ENCODE measurements at places on chromosomes 5 and 9.

DNA sequence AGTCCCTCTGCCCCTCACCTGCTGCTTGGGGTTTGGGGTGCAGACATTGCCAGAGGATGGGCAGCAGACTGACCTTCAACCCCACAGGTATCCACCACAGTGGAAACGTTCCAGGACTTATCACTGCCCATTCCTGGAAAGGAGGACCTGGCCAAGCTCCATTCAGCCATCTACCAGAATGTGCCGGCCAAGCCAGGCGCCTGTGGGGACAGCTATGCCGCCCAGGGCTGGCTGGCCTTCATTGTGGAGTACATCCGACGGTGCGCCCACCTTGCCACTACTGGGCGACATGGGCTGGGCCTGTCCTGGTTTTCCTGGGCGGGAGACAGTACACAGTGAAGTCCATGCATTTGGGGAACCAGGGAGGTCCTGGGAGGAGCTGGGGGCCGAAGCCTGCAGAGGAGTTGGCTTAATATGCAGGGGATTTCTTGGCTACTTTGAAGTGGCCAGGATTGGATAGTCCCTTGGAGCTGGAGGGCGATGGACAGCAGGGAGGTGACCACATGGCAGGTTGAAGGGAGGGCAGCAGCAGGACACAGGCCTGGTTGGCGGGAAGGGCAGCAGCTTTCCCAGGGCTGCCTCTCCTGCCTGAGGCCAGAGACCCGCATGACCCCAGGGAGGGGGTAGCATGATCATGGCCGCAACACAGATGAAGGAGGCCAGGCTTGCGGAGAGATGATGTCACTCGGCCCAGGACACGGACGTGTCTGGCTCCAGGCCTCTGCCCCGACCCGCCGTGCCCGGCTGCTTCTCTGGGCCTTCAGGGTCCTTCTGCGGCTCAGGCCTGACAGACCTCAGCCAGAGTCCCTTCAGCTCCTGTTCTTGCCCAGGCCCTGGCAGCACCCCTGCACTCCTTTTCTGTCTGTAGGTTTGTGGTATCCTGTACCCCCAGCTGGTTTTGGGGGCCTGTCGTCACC is 34.6 kb downstream of the USP20 start:
- DNase-seq, result no peak

- no peak for DNase-seq
These were observed 9.7 kb downstream of the SERINC5 start for GRCh38 chr5:80246001-80246758.

- no peak for DNase-seq
These were observed 90.2 kb downstream of the ESM1 start for GRCh38 chr5:54894957-54895815.

GRCh38 chr5:14039576-14039975 is 95.1 kb upstream of the DNAH5 start:
- no peak for DNase-seq

DNA sequence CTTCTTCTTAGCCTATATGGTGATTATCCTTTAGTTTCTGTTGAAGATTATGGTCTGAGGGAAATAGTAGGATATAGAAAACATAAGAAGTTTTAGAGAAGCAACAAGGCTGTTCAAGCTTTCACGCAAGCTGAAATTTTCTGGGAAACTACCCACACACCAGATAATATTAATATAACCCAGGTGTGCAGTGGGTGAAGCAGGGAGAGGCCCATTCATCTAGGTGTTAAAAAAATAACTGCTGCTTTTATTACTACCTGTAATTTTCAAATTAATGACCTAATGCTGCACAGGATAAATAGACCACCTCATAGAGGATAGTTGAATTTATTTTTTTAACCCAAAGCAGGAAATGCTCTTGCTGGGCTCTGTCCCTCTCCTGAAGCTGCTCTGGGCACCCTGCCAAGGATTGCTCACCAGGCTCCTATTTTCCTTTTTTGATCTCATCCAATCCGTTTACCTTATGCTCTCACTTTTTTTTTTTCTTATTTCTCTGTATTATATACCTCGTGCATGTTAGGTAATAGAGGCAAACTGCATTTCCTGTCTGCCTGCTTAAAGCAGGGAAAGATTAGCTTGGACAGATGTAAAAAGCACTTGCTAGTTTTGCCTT is 124.3 kb upstream of the SLC12A2 start:
- DNase-seq, result no peak

DNA sequence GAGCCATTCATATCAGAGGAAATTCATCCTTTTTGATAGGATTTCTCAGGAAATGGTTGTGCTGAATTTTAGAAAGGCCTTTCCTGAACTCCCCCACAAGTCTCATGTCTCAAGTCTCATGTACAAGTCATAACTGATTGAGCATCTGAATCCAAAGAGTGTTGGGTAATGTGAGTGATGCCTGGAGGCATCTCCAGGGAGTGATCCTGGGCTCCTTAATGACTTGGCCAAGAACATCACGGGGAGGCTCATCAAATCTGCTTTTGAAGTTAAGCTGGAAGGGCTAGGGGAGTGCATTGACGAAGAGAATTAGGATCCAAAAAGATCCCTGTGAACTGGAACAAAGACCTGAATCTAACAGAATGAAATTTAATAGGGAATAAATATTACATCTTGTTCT is 79.2 kb downstream of the MAST4 start:
- DNase-seq, result no peak

DNA sequence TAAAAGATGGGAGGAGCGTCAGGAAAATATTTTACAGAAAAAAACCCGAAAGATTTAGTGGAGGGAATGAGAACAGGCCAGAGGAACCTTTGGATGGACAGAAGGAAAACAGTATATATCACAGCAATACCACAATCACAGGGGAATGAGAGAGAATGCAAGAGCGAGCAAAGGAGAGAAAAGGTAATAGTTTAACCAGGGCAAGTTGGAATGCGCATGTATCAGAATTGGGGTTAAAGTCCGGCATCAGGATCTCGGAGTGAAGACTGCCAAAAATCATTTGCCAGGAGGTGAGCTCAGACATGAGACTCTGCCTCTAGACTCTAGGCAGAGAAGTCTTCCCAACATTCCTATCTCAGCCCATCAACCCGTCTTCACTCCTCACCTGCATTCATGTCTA is 36.8 kb downstream of the PCDHGC5 start:
- DNase-seq, result no peak

DNA sequence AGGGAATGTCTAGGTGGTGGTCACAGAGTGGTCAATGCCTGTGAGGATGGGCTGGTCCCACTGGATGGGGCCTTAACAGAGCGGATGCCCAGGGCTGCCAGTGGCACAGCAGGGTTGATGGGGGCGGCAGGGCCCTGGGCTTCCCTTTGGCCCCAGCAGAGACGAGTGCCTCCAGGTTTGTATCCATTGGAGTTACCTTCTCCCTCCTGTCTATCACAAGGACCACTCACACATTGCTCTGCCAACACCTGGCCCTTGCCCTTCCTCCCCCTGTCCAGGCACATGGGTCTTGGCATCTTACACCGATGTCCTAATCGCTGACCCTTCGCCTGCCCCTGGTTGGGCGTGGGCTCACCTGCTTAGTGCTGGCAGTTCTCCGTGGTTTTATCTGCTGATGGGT is 26.2 kb upstream of the IRX4 start:
- DNase-seq, result no peak

DNA sequence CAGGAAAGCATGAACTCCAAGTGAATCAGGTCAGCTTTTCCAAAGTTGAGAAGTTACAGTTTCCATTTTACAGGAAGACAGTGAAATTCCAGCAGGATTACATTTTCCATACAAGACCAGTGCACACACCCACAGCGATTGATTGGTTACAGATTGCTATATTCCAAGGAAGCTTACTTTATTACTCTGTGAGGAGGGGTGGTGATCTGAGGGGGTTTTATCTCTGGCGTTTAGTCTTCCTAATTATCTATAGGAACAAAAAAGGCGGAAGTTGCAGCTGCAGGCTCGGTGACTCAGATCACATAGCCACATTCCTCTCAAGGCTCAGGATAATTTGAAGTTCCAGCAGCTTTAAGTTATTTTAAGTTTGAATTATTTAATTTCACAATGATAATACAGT is 450.4 kb upstream of the NMUR2 start:
- no peak for DNase-seq

DNA sequence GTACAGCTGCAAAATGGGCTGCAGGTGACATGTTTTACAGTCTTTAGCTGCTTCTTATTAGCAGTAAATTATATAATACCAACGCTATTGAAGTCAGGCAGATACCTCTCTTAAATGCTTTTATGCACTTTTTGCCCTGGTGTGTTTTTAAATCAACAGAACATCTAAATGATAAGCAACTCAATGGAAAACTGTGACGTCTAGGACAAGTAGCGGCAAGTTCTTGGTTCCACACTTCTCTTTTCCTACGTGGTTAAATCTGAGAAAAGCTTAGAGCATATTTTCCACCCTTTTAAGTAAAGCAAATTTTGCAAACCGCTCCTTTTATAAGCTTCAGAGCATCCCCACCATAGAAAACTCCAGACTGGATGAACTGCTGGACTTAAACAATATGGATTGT is 58.1 kb downstream of the CEMIP2 start:
- DNase-seq, result no peak

GRCh38 chr5:13253111-13253510 is 691.4 kb downstream of the DNAH5 start:
- DNase-seq, result no peak

DNA sequence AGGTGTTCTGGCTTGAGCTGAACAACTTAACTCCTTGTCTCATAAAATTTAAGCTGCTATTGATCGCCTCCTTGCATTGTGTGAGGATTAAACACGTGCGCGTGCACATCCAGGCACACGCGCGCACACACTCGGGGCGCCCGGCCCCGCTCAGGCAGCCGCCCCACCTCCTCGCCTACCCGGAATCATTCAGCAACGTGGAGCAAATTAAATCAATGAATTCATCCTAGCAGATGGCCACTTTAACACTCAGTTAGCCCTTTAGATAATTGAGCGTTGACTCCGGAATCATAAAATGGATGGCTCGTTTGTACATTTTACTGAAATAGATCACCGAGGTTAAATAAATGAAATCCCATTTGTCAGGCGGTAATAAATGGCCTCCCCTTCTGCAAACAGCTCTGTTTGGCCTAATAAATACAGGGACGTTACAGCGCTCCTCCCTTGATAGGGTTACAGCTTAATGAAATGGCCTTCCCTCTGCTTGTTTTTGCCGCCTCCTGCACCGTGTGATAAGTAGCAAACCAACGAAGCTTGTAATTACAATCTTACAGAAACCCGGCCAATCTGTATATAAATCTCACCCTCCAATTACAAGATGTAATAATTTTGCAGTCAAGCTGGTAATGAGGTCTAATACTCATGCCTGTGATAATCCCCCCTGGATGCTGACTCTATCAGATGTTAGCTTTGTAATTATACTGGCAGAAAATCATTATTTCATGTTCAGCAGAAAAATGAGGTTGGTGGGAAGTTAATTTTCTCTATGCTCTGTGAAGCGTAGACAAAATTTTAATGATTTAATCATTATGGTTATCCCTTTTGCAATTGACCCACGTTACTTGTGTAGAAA is 229.7 kb upstream of the IRX4 start:
- DNase-seq, result no peak

DNA sequence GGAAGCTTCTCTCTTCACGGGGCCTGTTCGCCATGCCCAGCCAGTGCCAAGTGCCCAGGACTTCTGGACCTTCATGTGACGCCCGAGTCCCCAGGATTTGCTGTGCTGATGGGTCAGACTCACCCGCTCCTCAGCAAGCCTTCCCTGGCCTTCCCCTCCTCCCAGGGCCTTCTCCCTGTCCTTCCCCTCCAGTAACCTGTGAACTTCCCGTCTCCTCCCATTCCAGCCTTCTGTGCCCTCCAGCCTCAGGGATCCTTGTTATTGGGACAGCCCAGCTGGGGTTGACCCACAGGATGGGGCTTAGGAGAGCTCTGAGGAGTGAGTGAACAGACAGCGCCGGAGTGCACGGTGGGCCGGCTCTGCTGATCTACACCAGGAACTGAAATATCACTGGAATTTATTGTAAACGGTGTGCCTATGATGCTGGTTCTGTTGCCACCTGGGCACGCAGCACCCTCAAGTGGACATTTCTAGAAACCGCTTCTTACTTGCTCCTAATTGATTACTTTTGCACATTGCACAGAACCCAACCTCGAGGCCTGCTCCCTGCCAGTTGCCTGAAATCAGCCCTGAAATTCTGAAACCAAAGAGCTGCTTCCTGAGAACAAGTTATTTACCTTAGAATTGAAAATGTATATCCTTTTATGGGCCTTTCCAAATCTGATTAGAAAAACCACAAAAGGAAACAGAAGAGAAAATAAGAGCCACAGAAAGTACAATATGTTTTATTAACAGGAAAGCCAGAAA is 1.5 kb downstream of the SPAAR start:
- no peak for DNase-seq

DNA sequence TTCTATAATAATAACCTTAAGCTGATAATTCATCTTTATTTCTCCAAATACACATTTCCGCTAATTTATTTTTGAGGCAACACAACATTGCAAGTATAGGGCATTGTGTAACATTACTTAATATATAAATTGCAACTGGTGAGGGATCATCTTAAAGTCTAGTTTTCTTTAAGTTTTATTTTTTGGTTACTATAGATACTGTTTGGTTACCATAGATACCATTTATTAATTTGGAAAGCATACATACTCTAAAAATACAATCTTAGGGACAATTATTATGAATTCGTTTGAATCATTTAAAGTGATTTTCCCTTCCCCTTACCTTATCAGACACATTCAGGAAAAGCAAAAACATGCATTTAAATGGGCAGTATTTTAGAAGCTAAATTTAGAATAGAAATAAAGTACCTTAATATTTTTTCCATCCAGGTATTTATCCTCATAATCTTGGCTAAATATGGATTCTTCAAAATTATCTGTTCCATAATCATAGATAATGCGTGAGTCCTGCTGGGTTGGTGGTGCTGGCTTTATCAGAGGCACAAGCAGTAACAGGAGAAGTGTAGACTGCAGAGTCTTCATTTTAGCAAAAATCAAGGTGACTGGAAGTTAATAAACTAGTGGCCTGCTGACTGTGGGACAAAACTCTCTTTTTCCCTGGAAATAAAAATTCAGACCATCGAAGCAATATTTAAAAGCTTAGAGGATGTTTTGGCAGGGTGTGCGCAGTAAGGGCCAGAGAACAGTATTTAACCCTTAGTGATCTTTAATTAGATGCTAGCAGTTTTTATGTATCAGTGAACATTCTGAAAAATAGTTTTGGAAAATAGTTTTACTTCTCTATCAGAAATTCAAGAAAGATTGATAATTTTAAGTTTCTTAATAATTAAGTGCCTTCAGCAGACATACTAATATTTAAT is 1.3 kb downstream of the OGN start:
- no peak for DNase-seq
